SJSA1 (cell line): ENCODE measurements at places on chromosomes 2 and 18. TPM values are rescaled to one million over a fixed set of nuclear protein-coding genes. Genes with fewer than 3 reads are reported as not detected.

ACTR3 gene
- total RNA-seq, result 698 and 739 TPM in 2 replicates

- no peak overlapping the region for H3K4me3 ChIP-seq
- H3K27me3 ChIP-seq, result no peaks in the 10 kb centered on the region
- H3K4me1 ChIP-seq, result no peaks in the 10 kb centered on the region
- H3K27ac ChIP-seq, result no peak overlapping the region
- H3K36me3 ChIP-seq, result no peaks in the 10 kb centered on the region
These were observed 74.8 kb downstream of the EMX1 start for GRCh38 chr2:72991980-72992733.

GRCh38 chr2:33077844-33078243, 131.1 kb downstream of the LTBP1 start:
- no peaks in the 10 kb centered on the region; the same call in 1 of the 2 replicates for H3K27me3 ChIP-seq
- no peaks in the 10 kb centered on the region for H3K36me3 ChIP-seq
- no peak for DNase-seq
- no peak overlapping the region for H3K27ac ChIP-seq

DNA sequence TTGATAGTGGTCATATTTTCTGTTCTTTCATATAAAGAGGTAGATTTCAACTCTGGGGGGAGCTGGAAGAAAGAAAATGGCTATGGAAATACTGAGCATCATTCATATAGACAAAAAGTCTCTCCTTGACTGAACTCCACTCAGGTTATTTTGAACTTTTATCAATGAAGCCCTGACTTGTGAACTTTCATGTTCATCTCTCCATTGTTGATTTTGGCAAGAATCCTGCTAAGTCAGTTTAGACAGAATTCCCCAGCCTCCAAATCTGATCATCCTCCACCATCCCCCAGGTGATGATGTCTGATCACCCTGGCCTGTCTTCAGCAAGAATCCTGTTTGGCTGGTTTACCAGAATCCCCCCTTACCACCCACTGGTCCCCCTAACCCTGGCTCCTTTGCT, 395.0 kb downstream of the NCKAP5 start:
- H3K4me1 ChIP-seq, result 0 out of 2 replicates have a peak, but pooled peaks cover 7% of the 10 kb centered on the region
- H3K36me3 ChIP-seq, result no peaks in the 10 kb centered on the region
- no peaks in the 10 kb centered on the region for H3K27me3 ChIP-seq
- H3K4me3 ChIP-seq, result no peak overlapping the region
- no peak for DNase-seq

AKAIN1 gene
- total RNA-seq, result not detected in 2 replicates

- no peaks in the 10 kb centered on the region for H3K36me3 ChIP-seq
- no peak overlapping the region for H3K27ac ChIP-seq
- H3K4me3 ChIP-seq, result no peak overlapping the region
- no peak for DNase-seq
These were observed 56.5 kb downstream of the TCF7L1 start for GRCh38 chr2:85189606-85190270.
